Activated naive CD4-positive, alpha-beta T cell treated with Interleukin-2 at 50 U/mL for 16 hours (primary cell): ENCODE measurements at places on chromosomes 13 and 19.

- no peak for DNase-seq
Measured at GRCh38 chr19:35351411-35352176, 3.9 kb downstream of the FFAR1 start.

DNA sequence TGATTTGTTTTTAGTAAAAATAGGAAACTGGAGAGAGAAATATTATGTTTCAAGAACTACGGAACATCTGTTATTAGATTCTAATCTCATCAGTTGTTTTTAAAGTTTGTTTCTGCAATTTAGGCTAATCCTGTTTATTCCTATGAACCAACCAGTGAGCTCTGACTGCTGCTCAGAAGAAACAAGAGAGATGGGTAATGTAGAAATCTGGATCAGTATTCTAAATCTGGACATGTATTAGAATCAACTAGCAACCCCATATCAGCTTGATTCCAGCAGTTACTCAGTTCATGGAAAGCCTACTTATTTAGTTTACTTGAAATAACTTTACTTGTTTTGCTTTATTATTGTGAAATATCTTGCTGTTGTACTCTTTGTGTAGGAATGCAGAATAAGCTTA lies 115.2 kb downstream of the TNFRSF19 start:
- DNase-seq, result no peak

- no peak for DNase-seq
Measured at GRCh38 chr13:76289558-76289957, 596.6 kb downstream of the KCTD12 start.

DNA sequence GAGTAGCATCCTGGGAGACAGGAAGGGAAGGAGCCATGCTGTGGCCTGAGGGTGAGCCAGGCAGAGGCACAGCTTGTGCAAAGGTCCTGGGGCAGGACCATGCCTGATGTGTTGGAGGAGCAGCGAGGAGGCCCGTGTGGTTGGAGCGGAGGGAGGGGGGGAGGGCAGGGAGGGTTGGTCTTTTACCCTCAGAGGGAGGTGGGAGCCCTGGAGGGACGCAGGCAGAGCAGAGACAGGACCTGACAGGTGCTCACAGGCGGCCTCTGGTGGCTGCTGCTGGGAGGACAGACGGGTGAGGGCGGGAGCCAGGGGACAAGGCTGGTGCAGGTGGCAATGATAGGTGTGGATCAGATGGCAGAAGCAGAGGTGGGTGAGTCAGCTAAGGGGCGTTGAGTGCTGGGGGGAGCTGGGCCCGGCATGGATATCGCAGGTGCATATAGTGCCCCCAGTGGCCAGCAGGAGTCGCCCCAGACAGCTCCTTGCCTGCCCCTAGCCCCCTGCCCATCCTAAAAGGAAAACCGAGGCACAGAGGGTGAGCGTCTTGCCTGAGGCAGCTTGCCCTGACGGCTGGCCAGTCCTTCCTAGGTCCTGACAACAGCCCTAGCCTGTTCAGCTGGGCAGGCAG lies 9.8 kb upstream of the GNA15 start:
- DNase-seq, result peak; percentile 81

- no peak for DNase-seq
Measured at GRCh38 chr19:47402504-47402903, 16.8 kb downstream of the MEIS3 start.

- no peak for DNase-seq
Measured at GRCh38 chr13:52599037-52599847, 43.0 kb upstream of the HNRNPA1L2 start.

DNA sequence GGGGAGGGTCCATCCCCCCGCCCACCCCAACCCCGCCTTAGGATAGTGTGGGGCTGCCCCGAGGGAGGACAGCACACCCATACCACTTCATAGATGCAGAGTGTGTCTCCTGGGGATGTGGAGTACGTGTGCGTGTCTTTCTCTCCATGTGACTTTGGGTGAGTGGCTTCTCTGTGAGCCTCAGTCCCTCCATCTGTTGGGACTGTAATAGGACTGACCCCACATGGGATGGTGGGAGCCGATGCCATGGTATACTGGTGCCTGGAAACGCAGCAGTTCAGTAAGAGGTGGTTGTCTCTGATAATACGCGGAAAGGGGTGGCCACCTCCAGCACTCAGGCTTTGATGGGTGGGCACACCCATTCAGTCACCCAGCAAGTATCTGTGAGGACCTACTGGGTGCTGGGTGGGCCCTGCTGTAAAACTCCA lies 816 bp upstream of the PRKD2 start:
- DNase-seq, result peak; percentile 11

DNA sequence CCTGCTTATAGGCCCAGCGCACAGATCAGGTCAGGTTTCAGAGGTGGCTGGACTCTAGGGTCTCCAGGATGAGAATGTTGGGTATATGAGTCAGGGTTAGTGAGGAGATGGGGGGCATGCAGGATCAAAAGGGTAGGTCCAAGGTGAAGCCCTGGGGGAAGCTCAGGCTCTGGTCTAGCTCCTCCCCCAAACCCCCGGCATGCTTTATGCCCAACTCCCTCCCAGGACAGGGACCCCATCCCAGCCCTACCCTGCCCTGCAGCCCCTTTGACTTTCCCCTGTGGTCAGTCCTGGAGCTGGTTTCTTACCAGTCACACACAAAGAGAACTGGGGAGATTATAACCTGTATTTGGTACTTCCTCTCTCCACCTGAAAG lies 9.8 kb upstream of the CEACAM18 start:
- DNase-seq, result no peak

- DNase-seq, result peak; percentile 79
Measured at GRCh38 chr13:20566898-20567874, at the start of gene IFT88. Gene IFT88, plus strand, starts transcription at chr13:20567157. Its CDS starts 7,229 bp downstream, at chr13:20574386.

GRCh38 chr19:55225415-55225958 lies 3.1 kb downstream of the TMEM86B start:
- DNase-seq, result no peak
